ENCODE measurements at places on chromosomes 4 and X.
A peak's percentile ranks its signal among the peaks of the same experiment; 100 is the strongest.

GRCh38 chrX:80879916-80880315 is 70.2 kb upstream of the BRWD3 start:
- no peak for DNase-seq

- no peak for DNase-seq
These were observed 340.5 kb upstream of the MAOA start for GRCh38 chrX:43315622-43316021.

GRCh38 chr4:2217726-2218125 is 24.2 kb downstream of the HAUS3 start:
- no peak for DNase-seq

DNA sequence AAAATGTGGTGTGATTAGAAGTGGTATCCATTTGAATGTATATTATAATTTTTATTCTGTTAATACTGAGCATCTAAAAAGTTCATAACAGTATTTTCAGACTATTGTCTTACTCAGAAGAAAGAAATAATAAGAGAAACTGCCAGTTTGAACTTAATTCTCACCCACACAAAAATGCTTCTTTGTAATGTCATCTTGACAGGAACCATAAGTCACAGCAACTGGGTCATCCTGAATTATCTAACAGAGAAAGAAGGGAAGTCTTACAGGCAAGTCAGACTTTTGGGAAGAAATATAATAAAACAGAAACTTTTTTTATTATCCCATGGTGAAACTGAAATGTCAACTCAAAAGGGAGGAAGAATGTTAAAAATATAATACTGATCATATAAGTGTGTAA is 83.1 kb downstream of the NDST4 start:
- no peak for DNase-seq

- no peak for DNase-seq
These were observed 609.8 kb upstream of the GALNTL6 start for GRCh38 chr4:171203425-171203824.

- no peak for DNase-seq
These were observed 43.0 kb downstream of the BANK1 start for GRCh38 chr4:101833480-101833879.

GRCh38 chr4:117773064-117773936 is 261.0 kb upstream of the NDST3 start:
- no peak for DNase-seq

GRCh38 chr4:76697129-76697803 is 200.7 kb downstream of the SOWAHB start:
- no peak for DNase-seq

GRCh38 chr4:84965553-84966381 is 723 bp downstream of the WDFY3 start:
- DNase-seq: no peak

DNA sequence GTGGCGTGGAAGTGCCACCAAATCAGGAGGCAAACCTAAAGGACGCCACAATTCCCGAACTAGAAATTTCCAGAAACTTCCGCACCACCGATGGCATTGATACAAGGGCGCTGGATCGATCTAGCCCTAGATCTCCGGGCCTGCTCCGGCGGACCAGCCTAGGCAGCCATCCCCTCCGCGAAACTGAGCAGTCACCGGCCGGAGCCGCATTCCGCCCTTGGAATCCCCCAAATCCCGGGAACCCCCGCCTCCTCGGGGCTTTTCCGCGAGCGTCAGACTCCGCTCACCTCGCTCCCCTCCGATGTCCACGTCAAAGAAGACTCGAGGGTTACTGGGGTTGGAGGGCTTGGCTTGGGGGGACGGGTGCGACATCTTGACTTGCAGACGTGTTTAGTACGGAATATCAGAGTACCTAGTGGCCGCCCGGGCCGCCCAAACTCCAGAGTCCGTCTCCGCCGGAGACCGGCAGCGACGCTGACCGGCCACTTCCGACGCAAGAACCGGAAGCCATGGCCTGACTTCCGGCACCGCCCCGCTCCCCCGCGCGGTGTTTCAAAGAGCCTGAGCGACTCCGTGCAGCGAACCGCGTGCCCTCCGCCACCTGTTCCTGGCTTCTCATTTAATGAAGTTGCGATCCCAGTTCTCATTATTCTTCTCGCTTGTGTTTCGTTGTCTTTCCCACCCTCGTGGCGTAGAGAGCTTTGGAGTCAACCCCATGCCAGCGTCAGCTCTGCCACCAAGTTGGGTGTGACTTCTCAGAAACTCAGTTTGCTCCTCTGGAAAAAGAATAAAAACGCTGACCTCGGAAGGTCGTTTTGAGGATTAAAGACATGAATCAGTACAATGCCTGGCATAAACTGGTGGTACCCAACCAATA is at the start of gene PPID:
Gene PPID (minus strand): TSS at position 480 of the 877 bp plus-strand sequence. CDS start 108 bp downstream, at position 372.
- peak; percentile 77 for DNase-seq

DNA sequence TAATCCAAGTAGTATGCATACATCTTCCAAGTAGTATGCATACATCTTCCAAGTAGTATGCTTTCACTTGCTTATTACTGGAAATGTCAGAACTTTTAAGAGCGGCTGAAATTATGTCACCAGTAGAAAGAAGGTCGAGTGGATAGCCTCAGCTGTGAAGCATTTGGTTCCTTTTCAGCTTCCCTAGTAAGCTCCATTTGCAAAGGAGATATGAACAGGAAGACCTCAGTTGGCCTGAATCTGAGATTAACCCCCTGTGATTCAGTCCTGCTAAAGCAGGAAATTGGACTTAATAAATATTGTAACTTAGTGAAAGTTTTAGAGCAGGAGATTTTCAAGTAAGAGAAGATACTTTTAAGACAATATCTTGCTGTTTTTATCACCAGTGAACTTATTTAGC is 48.1 kb downstream of the PCDH7 start:
- DNase-seq: no peak

DNA sequence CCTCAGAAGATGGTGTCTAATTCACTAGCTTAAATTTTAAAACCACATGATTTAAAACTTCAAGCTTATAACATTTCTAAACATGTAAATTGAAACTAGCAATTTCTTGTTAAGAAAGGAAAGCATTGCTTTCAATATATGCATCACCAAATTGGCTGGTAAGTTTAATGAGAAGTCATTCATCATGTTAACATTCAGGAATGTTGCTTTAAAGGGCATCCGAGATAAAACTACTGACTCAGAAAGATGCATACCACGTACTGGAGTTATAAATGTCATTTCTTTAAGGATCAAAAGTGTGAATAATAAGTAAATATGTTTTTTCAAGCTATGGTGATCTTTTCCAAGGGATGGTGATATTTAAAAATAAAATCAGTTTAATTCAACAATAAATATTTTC is 83.3 kb upstream of the VCX2 start:
- no peak for DNase-seq

DNA sequence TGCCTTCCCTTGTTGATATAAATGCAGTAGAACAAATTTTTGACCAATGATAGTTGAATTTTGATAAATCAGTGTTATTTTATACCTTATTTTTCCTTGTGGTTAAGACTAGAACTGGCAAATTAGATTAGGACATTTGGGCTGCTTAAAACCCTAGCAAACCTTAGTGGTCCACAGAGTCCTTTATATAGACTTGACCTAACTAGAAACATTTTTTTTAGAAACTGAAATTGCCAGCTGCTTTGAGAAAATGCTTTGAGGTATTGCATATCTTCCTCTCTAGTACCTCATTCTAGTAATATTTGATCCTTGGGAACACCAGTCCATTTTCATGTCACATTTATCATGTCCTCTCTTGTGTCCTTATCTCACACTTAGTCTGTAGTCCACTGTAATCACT is 580.3 kb downstream of the FSTL5 start:
- DNase-seq: no peak

GRCh38 chr4:55385201-55385649 is 10.5 kb upstream of the TMEM165 start:
- DNase-seq: no peak

- no peak for DNase-seq
These were observed 37.1 kb downstream of the SLC39A8 start for GRCh38 chr4:102308032-102308799.

- DNase-seq: no peak
These were observed 79.9 kb downstream of the AMOT start for GRCh38 chrX:112760697-112761096.

DNA sequence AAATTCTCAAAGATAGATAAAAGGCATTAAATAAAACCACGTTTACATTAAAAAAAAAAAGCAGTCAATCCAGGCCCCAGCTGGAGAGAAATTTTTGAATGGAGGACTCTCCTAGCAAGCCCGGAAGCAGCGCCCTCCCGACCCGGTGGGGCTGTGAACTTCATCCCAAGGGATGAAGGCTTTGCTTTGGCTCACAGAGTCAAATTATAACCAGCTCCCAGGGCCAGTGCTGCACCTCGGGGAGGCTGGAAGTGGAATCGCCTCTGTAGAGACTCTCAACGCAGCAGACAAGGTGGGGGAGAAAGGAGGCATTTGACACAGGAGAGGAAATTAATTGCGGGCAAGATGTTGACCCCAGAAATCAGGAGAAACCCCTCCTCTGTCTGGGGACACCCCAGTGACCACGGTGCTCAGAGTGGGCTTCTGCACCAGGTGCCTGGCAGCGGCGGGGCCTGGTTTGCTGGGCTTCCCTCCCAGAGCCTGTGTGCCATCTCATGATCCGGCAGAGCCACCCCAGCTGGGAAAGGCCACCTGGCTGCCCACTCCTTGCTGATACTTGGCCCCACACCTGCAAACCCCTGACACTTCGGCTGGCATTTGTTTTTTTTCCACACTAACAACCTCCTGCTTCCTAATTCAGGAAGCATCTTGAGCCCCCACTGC is 71.7 kb downstream of the ABLIM2 start:
- no peak for DNase-seq

- DNase-seq: no peak
These were observed 21.5 kb downstream of the CHST7 start for GRCh38 chrX:46595084-46595483.

DNA sequence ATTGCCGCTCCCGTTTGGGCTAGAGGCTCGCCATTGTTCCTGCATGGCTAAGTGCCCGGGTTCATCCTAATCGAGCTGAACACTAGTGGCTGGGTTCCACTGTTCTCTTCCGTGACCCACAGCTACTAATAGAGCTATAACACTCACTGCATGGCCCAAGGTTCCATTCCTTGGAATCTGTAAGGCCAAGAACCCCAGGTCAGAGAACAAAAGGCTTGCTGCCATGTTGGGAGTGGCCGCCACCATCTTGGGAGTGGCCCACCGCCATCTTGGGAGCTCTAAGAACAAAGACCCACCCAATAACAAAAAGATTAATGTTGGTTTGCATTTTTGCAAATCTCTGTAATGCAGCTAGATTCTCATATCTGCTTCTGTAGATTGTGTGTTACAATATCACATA is 299.0 kb downstream of the DCHS2 start:
- no peak for DNase-seq

- no peak for DNase-seq
These were observed 393.5 kb downstream of the GPM6A start for GRCh38 chr4:175418516-175418915.

- DNase-seq: no peak
These were observed 58.1 kb downstream of the NBDY start for GRCh38 chrX:56786889-56787733.

GRCh38 chr4:112944006-112944405 is 105.4 kb upstream of the ANK2 start:
- no peak for DNase-seq

DNA sequence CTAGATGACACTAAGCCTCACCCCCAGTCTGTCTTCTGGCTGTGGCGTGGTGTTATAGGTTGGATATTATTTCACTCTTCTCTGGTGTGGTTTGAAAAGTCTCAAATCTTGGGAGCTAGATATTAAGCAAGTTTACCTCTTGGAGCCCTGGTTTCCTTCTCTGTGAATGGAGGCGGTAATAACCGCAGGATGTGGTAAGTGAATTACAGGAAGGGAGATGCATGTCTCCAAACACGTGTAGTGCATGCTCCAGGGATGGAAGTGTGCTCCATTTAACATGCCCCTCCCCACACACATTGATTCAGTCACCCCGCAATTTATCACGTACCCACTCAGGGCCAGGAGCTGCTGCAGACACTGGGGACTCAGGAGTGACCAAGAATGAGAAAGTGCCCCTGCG is 4.9 kb downstream of the ZNF275 start:
- no peak for DNase-seq

- DNase-seq: no peak
These were observed 82.9 kb downstream of the STOX2 start for GRCh38 chr4:183987987-183988392.

DNA sequence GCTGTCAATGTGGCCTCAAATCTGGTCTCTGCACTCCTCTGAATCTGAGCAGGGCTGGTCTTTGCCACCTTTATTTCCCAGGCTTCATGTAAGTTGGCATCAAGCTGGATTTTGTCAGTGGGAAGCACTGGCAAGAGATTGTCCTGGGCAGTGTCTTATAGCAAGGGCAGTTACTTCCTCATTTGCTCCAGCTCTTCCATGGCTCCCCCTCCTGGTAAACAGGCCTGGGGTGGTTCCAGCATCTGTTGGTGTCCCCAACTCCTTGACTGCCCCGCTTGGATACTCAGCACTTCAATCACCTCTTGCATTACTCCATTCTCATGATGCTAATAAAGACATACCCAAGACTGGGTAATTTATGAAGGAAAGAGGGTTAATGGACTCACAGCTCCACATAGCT is 15.0 kb upstream of the REST start:
- no peak for DNase-seq

- DNase-seq: peak; percentile 80
These were observed at the start of gene TET2 for GRCh38 chr4:105146276-105147015. Gene TET2 (plus strand): TSS chr4:105146876. CDS start chr4:105233943, 87,067 bp downstream.

- no peak for DNase-seq
These were observed 83.3 kb downstream of the EFNB1 start for GRCh38 chrX:68912113-68912512.

- DNase-seq: no peak
These were observed 88.0 kb downstream of the ATP11C start for GRCh38 chrX:139844884-139845283.

DNA sequence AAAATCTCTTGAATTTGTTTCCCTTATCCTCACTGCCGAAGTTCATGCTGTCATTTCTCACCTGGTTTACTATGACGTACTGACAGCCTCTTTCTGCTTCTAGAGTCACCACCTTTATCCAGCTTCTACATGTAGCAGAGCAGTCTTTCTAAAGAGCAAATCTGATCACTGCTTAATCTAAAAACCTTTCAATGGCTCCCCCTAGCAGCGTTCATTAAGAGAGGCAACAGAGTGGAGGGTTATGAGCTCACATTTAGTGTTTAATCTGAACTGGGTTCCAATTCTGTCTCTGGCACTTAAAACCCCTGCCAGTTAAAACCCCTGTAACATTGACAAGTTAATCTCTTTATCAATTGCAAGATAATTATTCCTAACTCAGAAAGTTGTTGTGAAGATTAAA is 4.4 kb downstream of the RBPJ start:
- peak; percentile 71 for DNase-seq

All from CD4-positive, alpha-beta T cell treated with Interleukin-15 for 4 hours (primary cell).